Stimulated activated CD4-positive, alpha-beta T cell treated with anti-CD3 and anti-CD28 coated beads, Interleukin-4, amount 100 ng/mL, for 1 hour (primary cell): ENCODE measurements at places on chromosomes 3 and 15.

DNA sequence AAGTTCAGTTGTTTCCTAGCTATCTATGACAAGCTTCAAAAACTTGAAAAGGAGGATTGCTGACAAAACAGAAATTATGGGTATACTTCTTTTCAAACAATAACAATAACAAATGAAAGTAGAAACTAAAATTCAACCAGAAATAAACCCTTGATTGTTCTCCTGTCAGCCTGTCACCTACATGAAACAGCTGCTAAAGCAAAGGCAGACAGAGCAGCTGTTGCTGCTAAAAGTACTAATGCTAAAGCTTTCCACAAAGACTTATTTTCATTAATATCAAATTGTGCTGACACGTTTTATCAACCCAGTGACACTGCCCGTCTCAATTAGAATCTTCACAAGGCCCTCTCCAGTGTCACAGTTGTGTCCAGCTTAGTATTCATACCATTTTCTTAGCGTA is 533.2 kb upstream of the GBE1 start:
- DNase-seq: no peak

GRCh38 chr3:72699631-72700030 is 148.6 kb downstream of the SHQ1 start:
- DNase-seq: no peak

DNA sequence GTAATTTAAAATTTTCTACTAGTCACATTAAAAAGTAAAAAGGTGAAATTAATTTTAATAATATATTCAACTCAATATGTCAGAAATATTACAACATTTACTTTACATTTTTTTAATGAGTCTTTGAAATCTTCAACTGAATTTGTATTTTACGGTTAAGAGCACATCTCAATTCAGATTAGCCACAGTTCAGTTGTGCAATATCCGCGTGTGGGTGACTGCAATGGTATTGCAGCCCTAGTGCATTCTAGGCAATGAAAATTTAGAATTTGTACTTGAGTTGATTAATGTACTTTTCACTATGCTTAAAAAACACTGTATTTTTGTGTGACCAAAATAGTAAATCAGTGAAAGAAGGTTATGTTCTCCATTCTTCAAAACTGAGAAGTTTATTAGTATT is 57.3 kb downstream of the CEP63 start:
- DNase-seq: no peak

DNA sequence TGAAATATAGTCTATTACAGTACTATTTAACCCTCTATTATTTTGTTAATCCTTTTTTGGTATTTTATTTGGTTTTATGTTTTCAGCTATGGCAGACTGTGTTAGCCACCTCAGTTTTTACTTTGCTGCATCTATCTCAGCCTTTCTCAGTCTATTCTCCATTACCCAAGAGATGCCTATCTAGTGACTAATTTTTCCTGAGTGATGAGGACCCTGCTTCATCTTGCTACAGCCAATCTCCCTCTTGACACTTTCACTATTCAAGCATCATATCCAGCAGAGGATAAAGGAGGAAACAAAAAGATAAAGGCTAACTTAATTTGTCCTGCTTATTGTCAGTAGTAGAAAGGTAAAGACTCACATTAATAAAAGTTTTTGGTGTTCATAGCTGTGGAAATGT is 141.8 kb upstream of the NECTIN3 start:
- no peak for DNase-seq

- no peak for DNase-seq
These were observed 38.0 kb downstream of the STAC start for GRCh38 chr3:36418296-36418695.

GRCh38 chr3:168085491-168086119 is 10.1 kb downstream of the GOLIM4 start:
- no peak for DNase-seq

GRCh38 chr15:38944536-38944935 is 379.9 kb upstream of the RASGRP1 start:
- no peak for DNase-seq

- DNase-seq: no peak
These were observed 8.2 kb upstream of the SENP7 start for GRCh38 chr3:101521211-101521701.

GRCh38 chr3:16289144-16289889 is 24.3 kb downstream of the OXNAD1 start:
- no peak for DNase-seq

GRCh38 chr3:133964547-133964946 is 65.2 kb downstream of the SLCO2A1 start:
- no peak for DNase-seq

DNA sequence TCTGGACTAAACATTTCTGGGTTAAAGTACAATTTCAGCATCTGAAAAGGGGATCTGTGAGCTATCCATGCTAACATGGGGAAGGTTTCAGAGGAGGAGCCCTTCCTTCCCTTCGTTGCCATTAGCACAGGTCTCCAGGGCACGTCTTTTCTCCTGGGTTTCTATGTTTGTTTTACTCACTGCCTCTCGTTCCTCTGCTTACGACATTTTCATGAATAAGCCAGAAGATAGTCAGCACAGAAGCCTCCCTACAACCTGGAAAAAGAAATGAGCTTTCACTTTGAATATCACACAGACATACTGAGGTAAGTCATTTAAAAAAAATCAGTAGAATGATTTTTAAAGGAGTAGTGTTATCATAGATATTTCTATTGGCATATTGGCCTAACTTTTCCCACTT is 117.2 kb upstream of the KCNMB2 start:
- DNase-seq: no peak

GRCh38 chr3:176522436-176522835 is 674.8 kb downstream of the TBL1XR1 start:
- DNase-seq: no peak

GRCh38 chr15:74809956-74810355 is 2.7 kb upstream of the LMAN1L start:
- no peak for DNase-seq

DNA sequence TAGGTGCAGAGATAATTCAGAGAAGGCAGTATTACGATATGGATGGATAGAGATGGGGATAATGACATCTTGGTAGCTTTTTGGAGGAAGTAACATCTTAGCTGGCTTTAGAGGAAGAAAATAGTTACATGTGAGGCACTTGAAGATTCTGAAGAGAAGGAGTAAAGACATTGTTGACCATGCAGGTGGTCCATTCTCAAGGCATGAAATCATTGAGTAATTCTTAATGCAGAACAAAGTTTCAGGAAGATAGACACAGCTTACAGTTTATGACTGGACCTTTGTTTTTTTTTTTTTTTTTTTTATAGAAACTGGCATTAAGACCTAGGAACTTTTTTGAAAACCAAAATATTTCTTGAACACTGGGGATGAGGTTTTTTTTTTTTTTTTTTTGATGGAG is 28.2 kb downstream of the MBNL1 start:
- DNase-seq: no peak

- DNase-seq: peak; percentile 49
These were observed 25.3 kb downstream of the EXOG start for GRCh38 chr3:38521391-38521987.

DNA sequence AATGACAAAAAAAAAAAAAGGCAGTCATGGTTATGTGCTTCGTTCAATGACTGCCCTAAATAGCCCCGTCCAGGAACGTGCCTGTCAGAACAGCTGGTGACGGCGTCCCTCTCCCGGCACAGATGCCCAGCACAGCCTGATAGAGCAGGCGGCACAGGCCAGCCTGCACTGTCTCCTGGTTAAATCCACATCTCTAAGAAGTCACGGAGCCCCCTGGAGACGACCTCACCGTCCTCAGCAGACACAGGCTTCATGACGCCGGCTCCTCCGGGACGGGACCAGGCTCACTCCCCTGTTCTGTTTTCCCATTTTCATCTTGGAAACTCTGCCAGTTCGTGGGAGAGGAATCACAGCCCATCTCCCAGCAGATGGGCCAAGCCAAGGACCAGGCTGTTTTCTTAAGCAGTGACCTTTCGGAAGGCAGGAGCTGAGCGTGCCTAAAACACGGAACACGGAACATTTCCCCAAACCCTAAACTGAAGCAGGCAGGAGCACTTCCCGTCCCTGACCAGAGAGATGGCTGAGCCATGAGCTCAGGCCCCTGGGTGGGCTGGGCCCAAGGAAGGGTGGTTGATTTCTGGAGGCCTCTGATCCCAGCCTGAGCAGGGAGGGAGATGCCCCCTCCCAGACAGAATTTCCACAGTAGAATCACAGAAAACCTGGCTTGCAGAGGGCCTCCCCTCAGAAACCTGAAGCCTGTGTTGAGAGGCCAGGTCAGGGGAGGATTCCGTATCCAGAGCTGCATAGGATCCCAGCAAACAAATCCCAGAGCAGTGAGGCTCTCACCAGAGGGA is 35.9 kb downstream of the ADCY5 start:
- DNase-seq: no peak

DNA sequence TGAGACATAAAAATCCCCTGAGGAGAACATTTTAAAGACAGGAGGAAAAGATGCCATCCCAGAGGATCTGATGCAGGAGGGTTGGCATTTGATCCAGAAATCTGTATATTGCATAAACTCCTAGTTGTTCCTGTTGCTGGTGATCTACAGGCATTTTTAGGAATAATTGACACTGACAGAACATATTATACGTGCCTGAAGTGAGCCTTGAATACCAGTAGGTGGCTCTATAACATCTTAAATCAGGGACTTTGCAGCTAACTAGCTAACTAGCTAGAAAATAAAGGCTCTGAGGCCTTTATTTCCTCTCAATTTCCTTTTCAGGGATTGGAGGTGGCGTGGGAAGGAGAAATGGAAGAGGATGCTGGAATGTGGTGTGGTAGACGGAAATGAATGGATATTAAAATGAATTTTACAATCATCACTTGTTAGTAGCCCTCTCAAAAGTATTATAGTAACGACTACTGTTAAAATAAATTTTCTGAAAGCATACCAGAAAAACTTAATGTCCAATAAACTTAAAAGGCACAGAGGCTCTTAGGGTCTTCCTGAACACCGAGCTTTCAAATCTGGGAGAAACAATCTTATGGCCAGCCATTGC is 73.8 kb upstream of the ZBED2 start:
- DNase-seq: no peak

DNA sequence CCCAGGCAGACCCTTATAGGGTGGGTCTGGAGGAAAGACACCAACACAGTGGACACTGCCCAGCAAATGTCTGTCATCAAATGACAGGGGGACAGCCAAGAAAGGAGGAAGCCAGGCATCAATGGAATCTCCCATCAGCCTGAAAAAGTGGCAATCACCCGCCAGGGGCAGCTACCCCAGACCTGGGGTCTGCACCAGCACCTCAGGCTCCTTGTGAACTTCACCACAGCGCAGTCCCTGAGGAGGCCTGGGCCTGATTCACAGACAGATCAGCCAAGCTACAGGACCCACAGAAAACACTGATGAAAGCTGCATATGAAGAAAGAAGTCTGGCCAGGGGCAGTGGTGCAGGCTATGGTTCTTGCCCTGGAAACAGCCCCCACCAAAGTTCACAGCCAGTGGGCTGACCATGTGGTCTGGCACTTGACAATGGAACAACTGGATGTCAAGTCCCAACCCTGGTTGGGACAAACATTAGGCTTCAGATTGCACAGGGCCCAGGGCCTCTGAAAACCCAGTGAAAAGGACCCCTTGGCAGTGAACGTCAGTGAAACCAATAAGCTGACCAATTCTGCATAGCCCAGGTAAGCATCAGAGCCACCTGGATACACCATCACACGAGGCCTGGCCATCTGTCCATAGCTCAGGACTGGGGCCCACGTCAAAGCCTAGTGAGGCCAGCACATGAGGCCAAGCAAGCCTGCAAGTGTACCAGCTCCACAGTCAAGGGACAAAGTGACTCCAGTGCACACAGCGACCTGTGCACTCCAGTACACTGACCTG is 29.1 kb downstream of the ALS2CL start:
- no peak for DNase-seq
